NCI-H1694 treated with DMSO at 0.1 percent for 48 hours (cell line): ENCODE measurements at places on chromosomes 16 and 17.

- DNase-seq, result no peak
These were observed 7.3 kb downstream of the FMNL1 start for GRCh38 chr17:45228763-45229539.

DNA sequence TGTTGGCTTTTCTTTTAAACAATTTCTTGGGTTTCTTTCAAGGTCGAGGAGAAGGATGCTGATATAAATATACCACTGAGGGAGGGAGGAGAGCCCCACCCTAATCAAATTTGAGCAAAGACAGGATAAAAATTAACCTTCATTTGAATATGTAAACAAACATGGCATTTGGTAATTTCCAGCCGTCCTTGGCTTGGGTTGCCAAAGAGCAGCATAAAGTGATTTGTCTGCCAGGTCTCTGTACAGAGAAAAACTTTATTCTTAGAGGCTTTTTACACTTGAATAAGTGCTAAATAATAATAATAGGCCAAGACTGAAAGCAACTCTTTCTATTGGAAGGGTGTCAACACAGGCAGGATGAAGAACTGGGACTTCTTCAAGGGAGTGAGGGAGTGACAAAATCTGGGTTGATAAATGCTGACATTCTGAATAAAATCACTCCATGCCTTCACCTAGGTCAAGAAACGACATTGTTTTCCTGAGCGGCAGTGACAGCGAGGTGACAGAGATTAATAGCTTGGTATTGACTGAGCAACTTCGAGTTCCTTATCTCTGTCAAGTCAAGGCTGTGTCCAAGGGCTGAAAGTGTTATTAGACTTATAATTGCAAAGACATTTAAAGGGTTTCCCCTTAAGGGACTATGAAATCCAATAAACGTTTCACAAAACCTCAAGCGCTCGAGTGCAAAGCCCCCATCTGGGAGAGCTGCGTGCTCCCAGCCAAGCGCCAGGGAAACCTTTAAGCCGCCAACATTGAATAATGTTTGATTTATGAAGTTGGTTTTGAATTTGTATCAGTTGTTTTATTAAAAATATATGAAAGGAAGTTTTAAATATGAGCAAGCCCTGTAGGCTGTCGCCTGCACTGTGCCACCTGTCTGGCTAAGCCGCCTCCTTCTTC lies 269.5 kb upstream of the N4BP1 start:
- no peak for DNase-seq

DNA sequence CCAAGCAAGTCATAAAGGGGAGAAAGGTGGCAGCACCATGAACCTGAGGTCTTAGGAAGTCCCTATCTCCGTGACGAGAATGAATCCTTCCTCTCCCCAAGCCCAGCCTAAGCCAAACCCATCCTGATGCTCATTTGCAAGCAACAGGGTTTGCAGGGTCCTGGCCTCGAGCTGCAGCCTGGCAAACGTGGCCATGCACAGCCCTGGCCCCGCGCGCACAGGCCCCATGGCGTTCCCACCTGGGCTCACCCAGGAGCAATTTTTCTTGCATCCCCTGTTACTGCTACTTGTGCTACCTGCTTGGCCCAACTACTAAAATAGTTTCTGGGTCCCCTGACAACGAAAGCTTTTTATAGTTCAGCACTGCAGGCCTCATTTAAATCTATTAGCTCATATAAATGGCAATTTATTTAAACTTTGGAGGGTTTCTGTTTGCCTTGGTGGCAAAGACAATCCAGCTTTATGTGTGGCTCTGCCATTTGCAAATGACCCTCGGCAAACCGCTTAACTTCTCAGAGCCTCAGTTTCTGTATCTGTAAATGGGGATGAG lies 141.5 kb downstream of the C16orf78 start:
- no peak for DNase-seq

- no peak for DNase-seq
These were observed 75.6 kb upstream of the HNF1B start for GRCh38 chr17:37820313-37820994.

DNA sequence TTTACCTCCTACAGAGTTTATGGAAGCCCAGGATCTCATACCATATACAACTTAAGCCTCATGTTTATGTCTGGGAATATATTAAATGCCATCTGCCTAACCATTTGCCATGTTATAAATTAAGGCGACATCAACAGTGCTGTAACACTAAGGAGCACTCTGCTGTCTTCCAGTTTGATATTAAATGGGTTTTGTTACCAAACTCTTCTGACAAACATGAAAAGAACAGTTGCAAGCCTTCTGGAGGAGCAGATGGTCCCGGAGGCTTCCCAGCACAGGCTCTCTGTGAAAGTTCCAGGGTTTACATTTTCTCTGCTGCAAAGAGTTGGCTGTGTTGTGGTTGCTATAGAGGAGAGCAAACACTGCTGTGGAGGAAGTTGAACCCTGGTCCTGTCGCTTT lies 545.3 kb upstream of the SALL1 start:
- peak; percentile 94 for DNase-seq

DNA sequence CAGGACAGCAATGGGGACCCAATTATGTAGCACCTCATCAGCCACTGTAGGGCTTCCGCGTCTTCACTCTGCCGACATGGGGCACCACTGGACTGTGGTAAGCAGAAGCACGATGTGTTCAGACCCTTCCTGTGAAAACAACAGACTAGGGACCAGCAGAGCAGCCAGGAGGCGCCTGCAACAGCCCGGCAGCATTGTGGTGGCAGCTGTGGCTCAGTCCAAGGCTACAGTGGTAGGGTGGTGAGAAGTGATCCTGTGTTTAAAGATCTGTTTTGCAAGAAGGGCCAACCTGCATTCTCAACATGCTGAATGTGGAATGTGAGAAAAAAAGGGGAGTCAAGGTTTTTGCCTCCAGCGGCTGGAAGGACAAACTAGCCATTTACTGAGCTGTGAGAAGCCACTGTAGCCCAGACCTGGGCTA lies 80.8 kb downstream of the GAS7 start:
- DNase-seq, result no peak

DNA sequence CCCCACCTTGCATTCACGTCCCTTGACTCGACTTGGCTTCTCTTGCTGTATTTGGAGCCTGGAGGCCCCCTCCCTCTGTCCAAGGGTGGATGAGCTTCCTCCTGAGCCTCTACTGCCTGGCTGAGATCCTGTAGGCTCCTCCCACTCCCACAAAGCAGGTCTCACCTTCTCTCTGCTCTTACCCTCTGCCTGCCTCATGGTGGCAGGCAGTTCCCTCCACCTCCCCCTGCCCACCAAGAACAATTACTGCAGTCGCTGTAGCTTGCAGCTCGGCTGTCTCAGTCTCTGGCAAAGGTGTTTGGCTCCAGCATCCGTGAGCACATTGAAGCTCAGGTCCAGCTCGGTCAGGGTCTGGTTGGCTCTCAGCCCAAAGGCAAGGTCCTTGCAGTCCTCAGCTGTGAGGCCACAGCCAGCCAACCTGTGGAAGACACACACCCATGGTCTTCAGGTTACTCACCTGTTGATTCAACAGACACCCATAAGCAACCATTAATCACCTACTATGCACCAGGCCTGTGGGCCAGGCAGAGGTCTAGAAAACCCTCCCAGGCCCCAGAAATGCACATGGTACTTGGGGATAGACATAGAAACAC lies 42.6 kb downstream of the NLRP1 start:
- DNase-seq, result no peak

DNA sequence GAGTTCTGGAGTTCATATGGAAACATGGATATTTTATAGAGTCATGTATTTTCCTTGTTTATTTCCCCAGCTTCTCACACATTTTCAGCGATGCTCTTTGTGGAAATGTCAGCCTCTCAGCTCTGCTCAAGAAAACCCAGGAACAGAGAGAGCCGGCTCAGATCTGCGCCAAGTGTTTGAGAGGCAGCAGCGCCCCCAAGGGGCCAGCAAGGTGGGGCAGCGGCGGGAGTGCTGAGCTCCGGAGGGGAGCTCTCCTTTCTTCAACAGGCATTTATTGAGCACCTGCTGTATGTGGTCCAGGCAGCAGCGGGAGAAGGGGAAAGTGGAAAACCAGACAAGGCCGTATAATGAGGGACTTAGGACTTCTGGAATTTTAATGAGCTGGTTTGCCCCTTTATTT lies 421.1 kb upstream of the C16orf82 start:
- DNase-seq, result no peak
